ENCODE measurements at places on chromosomes 5 and 9. TPM values are rescaled to one million over a fixed set of nuclear protein-coding genes. Genes with fewer than 3 reads are reported as not detected.

- DNase-seq: no peak
Observed at GRCh38 chr9:22342491-22343217, 104.0 kb upstream of the DMRTA1 start.

- DNase-seq: no peak
Observed at GRCh38 chr5:125786021-125786420, 637.2 kb upstream of the GRAMD2B start.

Gene PPP3R2
- total RNA-seq: not detected

Gene SLC25A2
- total RNA-seq: 1.4 TPM

GRCh38 chr9:136829412-136829811, 12.9 kb upstream of the AJM1 start:
- DNase-seq: no peak

- no peak for DNase-seq
Observed at GRCh38 chr5:147465747-147466146, 44.1 kb downstream of the DPYSL3 start.

GRCh38 chr5:178078197-178079010, 34.9 kb upstream of the N4BP3 start:
- no peak for DNase-seq

- peak; percentile 94 for DNase-seq
Observed at GRCh38 chr5:61658592-61659008, 326.5 kb downstream of the ZSWIM6 start.

Gene SV2C
- 4.9 TPM for total RNA-seq

- no peak for DNase-seq
Observed at GRCh38 chr5:148388696-148389095, 4.9 kb downstream of the FBXO38 start.

- no peak for DNase-seq
Observed at GRCh38 chr9:98922721-98923435, 20.8 kb upstream of the COL15A1 start.

GRCh38 chr9:71955300-71955915, 44.0 kb downstream of the C9orf85 start:
- no peak for DNase-seq

DNA sequence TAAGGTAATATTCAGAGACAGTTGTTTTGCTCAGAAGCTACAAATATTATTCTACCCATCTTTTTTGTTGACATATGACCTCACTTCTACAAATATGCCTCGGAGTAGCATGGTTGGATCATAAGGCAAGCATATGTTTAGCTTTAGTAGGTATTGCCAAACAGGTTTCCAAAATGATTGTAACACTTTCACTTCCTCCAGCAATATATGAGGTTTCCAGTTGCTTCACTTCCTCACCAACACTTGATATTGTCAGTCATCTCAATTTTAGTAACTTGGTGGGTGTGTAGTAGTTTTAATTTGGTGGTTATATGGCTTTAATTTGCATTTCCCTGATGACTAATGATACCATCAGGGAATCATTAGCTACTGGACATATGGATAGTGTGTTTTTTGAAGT, 46.7 kb downstream of the TNFSF8 start:
- no peak for DNase-seq

Gene FOXI1
- total RNA-seq: not detected

DNA sequence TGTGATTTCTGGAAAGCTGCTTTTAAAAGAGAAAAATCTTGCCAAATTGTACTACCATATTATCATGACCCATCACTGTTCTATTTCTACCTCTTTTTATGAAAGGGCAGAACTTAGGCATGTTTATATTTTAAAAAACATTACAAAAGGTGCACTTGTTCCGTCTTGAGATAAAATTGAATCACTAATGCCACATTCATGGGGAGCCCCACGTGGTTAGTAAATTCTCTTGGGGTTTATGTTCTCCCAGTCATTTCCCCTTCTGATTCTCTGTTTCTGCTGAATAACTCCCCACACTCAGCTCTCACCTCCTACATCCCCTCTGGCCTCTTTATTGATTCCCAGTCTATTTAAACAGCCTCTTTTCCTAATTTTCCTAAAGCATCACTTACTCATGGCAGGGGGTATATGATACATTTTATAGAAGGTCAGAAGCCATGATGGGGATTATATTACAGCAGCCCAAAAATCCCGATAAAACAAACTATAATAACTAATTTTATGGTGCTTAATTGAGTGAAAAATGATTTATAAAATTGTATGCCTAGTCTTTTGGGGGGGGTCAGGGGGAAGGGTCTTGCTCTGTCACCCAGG, 19.7 kb upstream of the VLDLR start:
- DNase-seq: no peak

DNA sequence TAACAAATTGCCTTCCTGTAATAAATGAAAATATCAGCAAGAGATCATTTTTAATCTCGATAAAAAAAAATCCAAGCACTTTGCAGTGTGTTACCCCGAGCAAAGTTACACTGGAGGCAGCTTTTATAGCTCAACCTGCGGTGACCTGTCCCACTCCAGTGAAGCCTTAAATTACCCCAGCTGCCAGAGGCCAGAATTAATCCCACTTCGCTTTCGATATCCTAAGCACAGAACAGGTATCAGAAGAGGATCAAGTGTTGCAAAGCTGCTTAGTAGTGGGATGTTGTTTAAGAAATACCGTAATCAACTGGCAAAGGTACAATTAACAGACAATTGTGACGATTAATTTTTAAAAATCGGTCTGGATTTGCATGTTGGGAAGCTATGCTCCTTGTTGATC, 314.0 kb downstream of the AGTPBP1 start:
- DNase-seq: no peak

DNA sequence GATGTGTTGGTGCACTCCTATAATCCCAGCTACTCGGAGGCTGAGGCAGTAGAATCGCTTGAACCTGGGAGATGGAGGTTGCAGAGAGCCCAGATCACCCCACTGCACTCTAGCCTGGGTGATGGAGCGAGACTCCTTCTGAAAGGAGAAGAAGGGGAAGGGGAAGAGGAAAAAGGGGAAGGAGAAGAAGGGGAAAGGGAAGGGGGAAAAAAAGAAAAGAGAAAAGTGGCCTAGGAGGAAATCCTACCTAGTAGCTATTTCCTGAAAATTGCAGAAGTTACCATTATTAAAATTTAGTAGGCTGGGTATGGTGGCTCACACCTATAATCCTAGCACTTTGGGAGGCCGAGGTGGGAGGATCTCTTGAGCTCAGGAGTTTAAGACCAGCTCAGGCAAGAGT, 67.4 kb downstream of the ARRDC3 start:
- no peak for DNase-seq

GRCh38 chr5:72557167-72558045, 50.2 kb upstream of the ZNF366 start:
- DNase-seq: peak; percentile 58

DNA sequence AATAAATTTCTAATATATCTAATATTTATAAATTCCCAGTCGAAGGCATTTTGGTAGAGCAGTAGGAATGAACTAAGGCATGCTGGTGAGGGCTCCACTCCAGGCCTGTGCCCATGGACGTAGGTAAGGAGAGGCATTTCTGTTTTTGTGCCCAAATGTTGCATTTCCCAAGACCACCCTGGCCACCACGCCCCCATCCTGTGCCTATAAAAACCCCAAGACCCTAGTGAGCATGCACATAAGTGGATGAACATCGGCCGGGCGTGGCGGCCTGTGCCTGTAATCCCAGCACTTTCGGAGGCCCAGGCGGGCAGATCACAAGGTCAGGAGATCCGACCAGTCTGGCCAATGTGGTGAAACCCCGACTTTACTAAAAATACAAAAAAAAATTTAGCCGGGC, 10.1 kb upstream of the MTMR12 start:
- DNase-seq: no peak

- no peak for DNase-seq
Observed at GRCh38 chr5:83720836-83721537, at the start of gene HAPLN1. TSS of gene HAPLN1 (minus strand) at chr5:83720855. CDS start at chr5:83673523, 47,332 bp downstream.

Gene SPZ1
- total RNA-seq: not detected

Gene SH3TC2
- 59.1 TPM for total RNA-seq

GRCh38 chr9:74122216-74122615, 374.9 kb upstream of the RORB start:
- no peak for DNase-seq

Gene ZBTB6
- 9.5 TPM for total RNA-seq

DNA sequence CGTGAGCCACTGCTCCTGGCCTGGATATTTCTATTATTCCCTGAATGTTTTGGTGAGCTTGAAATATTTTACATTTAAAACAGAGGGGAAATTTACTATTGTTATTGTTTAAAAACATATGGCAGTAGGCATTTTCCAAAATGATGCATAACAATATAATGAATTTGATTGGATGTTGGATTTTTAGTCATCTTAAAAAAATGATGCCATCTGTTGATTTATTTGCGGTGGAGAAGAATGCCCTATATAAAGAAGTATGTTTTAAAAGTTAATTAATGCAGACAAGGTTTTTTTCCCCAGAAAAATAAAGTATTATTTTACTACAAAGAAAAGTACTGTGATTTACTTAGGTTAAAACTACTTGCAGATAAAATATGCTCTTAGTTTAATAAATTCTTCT, 33.4 kb upstream of the ARRDC3 start:
- no peak for DNase-seq

Gene SLC1A1
- total RNA-seq: 4.7 TPM

- no peak for DNase-seq
Observed at GRCh38 chr5:94309141-94309540, 309.3 kb downstream of the KIAA0825 start.

- peak; percentile 60 for DNase-seq
Observed at GRCh38 chr9:34579104-34579807, 10.3 kb downstream of the CNTFR start.

Gene TEX48
- total RNA-seq: not detected

Gene RABL6
- 46.9 TPM for total RNA-seq

Gene FREM1
- 8.3 TPM for total RNA-seq

DNA sequence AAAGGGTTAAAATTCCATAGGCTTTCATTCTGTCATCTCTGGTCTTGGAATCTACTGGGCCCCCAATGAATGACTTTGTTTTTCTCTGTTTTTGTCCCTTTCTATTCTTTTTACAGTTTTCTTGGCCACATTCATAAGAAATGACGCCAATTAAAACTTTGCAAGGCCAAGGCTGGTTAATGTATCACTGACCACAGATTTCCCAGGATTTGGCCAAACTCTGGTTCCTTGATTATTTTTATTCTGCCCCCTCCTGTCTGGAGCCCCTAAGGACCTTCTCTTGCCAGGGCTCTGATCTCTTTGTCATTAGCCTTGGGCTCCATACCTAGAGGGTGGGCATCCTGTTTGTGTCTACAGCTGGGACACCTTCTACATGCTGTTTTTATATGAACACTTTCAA, 388.9 kb upstream of the PAPPA start:
- DNase-seq: no peak
